Kidney tubule cell (primary cell): ENCODE measurements at places on chromosomes 2 and 18.

DNA sequence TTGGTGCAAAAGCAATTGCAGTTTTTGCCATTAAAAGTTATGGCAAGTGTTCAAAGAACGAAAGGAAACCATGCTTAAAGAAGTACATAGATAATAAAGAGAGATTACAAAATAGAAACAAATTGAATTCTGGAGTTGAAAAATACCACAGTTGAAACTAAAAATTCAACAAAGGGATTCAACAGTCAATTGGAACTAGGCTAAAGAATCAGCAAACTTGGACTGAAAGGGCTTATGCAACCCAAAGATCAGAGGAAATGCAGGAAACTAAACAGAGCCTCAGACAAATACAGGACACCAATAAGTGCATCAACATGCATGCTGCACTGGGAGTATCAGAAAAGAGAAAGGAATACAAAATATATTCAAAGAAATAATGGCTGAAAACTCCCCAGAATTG lies 40.3 kb downstream of the UXS1 start:
- no peak for DNase-seq

GRCh38 chr2:58645017-58645416 lies 403.9 kb upstream of the FANCL start:
- peak; percentile 56 for DNase-seq

GRCh38 chr2:217058791-217059755 lies 199.2 kb upstream of the TNP1 start:
- peak; percentile 84 for DNase-seq

GRCh38 chr2:135258193-135258592 lies 206.1 kb downstream of the RAB3GAP1 start:
- no peak for DNase-seq

- peak; percentile 81 for DNase-seq
Observed at GRCh38 chr2:64522843-64523428, 1.2 kb upstream of the AFTPH start.
